ENCODE measurements at places on chromosomes 5 and 9.

GRCh38 chr9:125772740-125773139 lies 25.6 kb downstream of the PBX3 start:
- DNase-seq, result no peak

DNA sequence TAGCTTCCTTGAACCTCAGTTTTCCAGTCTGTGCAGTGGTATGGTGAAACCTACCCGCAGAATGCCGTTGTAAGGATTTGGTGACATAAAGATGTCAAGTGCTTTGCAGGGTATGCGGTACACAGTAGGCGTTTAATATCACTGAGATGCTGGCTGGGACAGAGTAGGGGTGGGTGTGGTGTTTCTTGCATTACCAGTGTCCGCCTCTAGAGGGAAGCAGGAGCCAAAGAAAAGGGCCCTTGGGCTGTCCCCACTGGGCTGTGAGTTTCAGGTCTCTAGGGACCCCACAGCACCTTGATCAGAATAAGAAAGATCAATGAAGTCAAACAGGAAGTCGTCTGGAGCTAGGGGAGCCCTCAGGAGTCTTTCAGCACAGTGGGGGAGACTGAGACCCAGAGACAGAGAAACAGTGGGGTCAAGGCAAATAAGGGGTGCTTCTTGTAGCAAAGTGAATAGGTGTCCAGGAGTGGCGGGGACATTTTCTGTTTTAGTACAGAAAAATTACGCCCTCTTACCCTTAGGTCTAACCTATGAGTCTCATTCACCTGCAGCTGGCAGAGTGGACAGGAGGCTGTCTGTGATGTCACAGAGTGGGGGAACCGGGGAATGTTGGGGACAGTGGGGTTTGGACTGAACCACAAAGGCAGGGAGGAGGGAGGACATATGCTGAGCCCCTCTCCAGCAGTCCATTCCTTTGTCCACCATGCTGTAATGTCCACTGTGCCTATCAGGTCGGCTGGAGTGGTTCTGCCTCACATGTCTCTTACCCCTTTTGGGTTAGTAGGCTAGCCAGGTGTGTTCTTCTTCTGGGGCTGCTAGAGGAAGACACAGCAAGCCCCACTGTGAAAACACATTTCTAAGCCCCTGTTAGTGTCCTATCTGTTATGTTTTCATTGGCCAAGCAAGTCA lies 4.7 kb upstream of the TEX53 start:
- no peak for DNase-seq

GRCh38 chr9:2138646-2139045 lies 123.5 kb downstream of the SMARCA2 start:
- no peak for DNase-seq

DNA sequence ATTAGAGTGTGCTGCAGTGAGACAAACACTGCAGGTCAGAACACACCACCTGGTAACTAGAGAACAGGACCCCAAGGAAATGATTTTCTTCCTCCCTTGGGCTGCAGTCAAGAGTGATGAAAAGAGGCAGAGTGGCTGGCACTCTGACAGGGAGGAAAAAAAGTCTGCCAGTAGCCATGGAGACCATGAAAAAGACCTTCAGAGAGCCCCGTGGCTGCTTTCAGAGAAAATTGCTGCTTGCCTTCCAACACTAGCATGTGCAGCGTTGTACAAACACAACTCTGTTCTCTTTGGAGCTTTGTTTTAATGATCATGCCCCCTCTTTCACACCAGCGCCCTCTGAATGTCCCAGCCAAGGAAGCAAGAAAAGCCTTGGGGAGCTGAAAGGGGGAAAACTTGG lies 68.8 kb downstream of the ANKRD55 start:
- no peak for DNase-seq

DNA sequence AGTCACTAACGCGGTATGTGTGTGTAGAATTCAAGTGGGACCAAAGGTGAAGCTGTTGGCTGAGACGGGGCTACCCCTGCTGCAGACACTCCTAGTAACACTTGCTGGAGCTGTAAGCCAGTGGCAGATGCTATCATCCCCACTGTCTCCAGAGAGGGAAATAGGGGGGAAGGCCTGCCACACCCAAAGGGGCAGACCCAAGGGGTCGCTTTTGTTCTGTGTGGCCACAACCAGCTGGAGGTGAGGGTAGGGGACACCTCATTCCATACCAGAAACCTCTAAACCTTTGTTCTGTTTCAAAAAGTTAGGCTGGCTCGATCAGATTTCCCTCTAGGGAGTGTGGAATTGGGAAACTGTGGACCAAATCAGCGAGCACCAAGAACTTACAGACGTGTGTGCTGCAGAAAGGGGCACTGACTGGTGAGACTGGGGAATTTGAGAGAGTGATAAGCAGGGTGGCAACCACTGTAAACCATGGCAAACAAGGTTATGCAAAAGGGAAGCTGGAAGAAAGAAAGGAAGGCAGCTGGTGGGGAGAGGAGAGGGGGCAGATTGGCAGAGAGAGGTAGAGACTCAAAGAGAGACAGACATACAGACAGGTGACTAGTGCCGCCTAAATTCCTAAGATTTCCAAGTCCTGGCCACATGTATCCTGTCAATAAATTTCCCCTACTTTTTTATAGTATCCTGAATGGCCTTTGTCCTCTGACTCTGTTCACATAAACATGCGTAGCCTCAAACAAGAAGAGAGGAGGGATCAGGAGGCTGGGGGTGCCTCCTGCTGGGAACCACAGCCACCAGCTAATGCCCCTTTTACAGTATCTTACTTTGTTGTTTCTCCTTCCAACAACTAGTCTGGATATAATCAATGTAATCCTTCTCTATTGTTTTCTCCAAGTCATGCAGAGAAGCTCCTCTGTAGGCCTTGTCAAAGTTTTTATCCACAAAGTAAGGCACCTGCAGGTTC lies 15.6 kb upstream of the SPATA24 start:
- DNase-seq, result no peak

DNA sequence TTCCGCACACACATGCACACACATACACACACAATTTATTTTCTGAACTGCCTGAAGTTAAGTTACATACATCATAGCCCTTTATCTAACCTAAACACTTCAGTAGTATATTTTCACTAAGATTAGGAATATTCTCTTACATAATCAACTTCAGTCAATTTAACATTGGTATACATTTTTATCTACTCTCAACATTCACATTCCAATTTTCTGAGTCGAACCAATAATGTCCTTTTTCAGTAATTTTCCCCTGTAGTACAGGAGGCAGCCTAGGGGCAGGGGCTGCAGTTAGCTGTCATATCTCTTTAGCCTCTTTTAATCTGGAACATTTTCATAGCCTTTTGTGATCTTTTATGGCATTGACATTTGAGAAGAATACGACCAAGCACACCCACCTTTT lies 150.1 kb downstream of the DAB2IP start:
- no peak for DNase-seq

DNA sequence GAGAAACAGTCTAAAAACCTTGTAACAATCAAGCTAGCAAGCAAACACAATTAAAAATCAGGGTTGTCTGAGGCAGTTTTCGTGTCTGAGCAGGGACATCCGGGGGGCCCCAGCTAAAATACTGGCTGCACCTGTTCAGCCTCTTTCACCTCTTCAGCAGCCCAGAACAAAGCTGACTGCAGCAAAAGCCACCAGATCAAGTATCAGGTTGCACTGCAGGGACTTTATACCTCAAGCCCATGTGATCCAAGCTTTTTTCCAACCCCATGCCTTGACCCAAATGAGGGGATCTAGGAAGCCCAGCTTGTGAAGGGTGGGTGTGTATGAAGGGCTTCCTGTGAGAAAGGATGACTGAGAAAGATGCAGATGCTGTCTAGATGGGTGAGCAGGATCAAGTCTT lies 133.4 kb downstream of the SEMA6A start:
- DNase-seq, result no peak

- no peak for DNase-seq
These were observed 355.2 kb upstream of the EFNA5 start for GRCh38 chr5:108025957-108026356.

- no peak for DNase-seq
These were observed 155.4 kb downstream of the DTWD2 start for GRCh38 chr5:118832974-118833373.

GRCh38 chr5:175195698-175196656 lies 248.0 kb downstream of the DRD1 start:
- no peak for DNase-seq

DNA sequence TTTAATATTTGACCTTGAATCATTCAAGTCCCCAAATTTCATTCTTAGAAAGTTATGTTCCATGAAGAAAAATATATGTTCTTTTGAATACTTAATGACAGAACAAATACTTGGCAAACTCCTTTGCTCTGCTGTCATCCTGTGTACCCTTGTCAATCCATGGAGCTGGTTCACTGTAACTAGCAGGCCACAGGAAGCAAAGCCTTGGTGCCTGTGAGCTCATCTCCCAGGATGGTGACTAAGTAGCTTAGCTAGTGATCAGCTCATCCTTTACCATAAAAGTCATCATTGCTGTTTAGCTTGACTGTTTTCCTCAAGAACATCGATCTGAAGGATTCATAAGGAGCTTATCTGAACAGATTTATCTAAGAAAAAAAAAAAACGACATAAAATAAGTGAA lies 65.4 kb downstream of the WDR41 start:
- peak; percentile 35 for DNase-seq

DNA sequence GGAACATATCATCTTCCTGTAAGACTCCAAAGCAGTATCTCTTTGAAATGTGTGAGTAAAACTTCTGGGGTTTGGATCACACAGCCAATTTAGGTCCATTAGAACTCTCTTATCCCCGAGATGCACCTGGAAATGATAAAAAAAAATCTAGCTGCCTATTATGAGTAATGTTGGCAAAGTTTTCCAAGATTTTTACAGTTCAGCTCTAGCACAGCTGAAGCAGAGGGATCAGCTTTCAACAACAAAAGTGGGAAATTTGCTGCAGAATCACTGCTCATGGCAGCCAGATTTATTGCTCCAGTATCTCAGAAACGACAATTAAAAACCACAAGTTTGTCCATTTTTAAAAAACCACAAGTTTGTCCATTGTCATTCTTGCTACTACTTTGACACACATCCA lies 292.2 kb downstream of the IRX2 start:
- DNase-seq, result no peak

DNA sequence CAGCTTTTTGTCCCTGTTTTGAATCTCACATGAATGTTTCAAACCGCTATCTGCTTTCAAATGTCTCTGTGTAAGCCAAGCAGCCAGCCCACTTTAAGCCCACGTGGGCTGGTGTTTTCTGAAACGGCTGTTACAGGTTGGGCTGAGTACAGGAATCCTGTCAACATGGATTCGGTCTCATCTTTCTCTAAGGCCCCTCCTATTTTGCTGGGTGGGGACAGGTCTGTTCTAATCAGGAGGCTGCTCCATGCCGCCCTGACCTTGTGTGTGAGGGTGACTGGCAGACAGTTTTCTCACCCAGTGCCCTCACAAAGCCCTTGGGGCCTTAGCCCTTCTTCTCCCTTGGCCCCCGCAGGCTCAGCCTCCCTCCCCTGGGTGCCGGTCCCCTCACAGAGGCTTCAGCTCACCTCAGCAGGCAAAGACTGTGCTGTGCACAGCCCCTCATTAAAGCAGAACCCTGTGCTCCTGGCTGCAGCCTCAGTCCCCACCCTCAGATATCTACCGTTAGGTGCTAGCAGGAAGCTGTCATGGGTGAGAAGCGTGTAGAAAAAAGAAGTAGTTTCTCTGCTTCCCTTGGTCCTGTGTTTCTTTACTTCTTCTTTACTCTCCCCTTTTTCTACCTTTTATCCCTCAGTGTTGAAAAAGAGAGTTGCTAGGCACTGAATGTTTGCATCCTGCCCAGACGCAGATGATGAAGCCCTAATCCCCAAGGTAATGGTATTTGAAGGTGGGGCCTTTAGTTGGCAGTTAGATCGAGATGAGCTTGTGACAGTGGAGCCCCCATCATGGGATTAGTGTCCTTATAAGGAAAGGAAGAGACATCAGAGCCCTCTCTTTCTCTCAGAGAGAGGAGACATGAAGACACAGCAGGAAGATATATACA lies 205.7 kb downstream of the ADAMTS12 start:
- DNase-seq, result no peak

- no peak for DNase-seq
These were observed 1.3 kb upstream of the FST start for GRCh38 chr5:53479045-53479589.

DNA sequence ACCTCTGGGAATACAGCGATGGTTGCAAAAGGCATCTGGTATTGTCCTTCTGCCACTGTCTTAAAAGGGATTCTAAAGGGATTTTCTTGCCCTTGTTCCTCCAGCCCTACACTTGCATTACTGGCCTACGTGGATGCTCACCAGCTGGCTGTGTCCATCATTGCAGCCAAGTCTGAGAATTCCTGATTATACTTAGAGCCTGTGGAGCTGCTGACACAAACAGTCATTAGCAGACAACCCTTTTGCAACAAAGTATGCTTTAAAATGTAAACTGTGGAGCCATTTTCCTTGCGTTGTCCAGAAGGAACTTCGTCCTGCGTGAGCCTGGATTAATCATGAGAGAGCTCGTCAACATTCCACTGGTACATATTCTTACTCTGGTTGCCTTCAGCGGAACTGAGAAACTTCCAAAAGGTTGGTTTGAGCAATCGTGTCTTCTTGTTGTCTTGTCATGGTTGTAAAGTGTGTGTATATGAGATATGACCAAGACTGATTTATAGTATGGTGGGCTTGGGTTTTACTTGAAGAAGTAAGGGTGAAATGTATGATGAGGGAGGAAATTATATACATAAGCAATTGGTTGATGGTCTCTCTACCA lies at the start of gene MUSK:
MUSK (plus strand) TSS at position 222 of the 598 bp plus-strand sequence; CDS start at position 336, 114 bp downstream.
- no peak for DNase-seq

DNA sequence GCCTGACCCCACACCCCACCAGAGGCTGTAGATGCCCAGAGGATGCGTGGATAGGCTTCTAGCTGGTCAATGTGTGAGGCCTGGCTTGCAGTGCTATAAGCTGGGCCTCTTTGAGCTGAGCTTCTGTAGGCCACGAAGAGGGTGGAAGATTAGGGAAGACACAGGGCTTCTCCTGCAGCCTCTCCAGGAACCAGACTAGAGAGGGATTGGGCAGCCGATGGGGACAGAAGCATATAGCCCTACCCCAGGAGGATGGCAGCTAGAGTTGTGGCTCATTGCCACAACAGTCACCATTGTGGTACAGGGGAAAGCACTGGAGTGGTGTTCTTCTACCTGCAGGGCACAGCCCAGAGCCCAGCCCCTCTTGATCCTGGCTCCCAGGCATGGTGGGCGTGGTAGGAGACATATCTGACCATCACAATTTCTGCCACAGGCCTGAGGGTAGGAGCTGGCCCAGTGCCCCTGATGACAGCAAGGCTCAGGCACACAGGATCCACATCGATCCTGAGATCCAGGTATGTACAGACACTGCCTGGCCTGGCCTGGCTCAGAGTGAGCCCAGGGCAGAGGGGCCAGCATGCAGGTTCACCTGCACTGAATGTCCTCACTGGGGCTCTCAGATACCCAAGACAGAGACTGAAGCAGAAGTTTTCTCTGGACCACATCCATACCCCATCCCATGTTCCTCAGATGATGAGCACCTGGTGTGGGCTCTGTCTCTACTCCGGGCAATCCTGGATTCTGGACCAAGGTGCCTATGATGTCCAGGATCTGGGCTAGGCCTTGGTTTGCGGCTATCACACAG lies 8.7 kb downstream of the PDLIM4 start:
- DNase-seq, result no peak

DNA sequence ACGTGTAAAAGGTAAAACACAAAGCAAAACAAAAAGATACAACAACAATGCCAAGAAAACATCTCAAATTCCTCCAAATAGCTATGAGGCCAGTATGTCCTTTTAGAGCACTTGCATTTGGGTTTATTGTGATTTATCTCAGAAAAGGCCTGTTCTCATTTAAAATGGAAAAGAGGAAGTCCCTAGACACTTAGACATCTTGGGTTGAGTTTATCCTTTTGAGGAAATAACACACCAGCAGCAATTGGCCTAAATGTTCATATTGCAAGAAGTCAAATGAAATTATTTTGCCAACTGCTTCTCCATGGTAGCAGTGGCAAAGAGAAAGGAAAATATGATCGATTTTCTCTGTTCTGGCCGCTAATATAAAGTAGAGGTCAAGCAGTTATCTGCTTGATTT lies 43.6 kb upstream of the TRMT10B start:
- DNase-seq, result no peak

GRCh38 chr9:78115073-78115472 lies 83.5 kb upstream of the GNAQ start:
- DNase-seq, result no peak
